Right renal cortex interstitium (tissue), 3 donors: ENCODE measurements at places on chromosomes 4 and X. TPM values are rescaled to one million over a fixed set of nuclear protein-coding genes. Genes with fewer than 3 reads are reported as not detected.

GRCh38 chr4:118783887-118784286 lies 52.0 kb downstream of the SEC24D start:
- no peak for DNase-seq

DNA sequence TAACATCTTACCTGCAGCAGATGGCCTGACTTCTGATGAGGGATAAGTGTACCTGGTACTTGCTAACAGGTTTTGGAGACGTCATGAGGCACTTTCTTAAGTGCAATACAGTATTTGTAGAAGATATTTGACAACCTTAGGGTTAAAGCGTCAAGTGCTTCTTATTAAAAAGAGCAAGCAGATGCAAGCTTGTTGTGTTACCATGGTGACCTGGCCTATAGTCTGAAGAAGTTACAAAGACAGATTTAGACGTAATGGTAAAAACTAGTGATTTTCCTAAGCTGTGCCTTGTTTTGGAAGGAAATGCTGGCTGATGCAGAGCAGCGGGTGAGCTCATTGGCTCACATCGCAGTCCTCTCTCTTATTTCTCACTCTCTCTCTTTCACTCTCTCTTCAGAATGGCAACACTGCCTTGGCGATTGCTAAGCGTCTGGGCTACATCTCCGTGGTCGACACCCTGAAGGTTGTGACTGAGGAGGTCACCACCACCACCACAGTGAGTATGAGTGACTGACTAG lies 243.6 kb downstream of the ANK2 start:
- DNase-seq: peak; percentile 34

The SPINK2 gene
- not detected for polyA plus RNA-seq

DNA sequence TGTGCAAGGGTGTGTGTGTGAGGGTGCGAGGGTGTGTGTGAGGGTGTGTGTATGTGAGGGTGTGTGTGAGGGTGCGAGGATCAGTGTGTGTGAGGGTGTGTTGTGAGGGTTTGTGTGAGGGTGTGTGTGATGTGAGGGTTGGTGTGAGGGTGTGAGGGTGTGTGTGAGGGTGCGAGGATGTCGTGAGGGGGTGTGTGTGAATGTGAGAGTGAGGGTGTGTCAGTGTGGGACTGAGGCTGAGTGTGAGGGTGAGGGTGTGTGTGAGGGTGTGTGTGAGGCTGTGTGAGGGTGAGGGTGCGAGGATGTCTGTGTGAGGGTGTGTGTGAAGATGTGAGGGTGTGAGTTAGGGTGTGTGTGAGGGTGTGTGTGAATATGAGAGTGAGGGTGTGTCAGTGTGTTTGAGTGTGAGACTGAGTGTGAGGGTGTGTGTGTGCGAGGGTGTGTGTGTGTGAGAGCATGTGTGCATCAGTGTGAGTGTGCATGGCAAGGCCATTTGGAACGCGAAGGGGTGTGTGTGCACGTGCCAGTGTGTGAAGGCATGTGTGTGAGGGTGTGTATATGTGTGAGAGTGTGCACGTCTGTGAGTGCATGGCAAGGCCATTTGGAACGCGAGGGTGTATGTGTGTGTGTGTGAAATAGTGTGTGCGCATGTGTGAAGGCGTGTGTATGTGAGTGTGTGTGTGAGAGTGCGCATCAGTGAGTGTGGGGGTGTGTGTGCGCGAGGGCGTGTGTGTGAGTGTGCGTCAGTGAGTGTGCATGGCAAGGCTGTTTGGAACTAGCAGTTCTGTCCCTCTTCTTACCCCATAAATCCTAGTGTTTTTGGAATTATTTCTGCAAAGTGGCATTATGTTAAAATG lies 69.8 kb downstream of the RGS12 start:
- no peak for DNase-seq

GRCh38 chr4:55736605-55737183 lies 82.9 kb upstream of the EXOC1L start:
- DNase-seq: no peak

DNA sequence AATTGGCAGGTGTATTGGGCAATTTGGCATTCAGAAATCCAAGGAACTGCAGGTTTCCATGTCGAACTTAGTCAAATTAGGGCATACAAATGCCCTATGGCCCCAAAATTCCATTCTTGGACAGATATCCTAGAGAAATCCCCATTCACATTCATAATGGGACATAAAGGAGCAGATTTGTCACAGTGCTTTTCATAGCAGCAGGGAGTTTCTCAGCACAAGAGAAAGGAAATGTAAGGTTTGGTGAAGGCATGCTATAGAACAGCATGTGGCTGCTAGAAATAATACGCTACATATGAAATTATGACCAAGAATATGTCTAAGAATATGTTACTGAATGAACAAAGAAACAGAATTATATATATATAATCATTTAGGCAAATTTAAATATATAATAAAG lies 437.5 kb upstream of the BOD1L1 start:
- no peak for DNase-seq

GRCh38 chr4:4392501-4393183 lies 5.7 kb downstream of the NSG1 start:
- DNase-seq: no peak

The CITED1 gene
- 13.8 TPM for polyA plus RNA-seq

DNA sequence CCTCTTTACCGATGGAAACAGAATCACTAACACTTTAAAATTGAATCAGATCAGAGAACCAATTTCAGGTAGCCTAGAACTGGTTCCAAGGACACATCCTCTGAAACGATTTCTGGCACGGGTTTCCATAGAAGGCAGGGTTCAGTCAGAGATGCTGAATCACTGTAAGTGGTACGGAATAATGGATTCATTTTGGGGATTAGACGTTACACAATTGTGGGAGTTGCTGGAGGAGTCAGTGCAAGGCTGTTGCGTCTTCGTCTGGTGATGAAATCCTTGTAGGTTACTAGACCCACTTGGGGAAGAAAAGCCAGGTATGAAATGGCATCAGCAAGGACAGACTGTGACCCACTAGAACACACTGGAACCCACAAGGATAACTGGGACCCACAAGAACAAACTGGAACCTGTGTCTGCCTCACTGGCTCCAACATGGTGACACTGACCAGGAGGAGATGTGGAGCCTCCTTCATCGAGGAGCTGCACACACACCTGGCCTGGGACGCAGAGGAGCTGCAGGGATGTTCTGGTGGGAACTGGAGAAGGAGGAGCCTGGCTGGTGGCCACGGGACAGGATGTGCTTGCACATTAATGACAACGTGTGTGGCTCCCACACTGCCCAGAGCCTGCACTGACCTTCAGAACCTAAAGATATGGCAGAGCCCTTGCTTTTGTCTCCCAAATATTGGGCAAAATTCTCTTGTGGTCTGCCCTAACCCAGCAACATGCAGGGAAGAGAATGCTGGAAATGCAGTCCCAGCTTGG lies 105.1 kb downstream of the TRAPPC11 start:
- no peak for DNase-seq

DNA sequence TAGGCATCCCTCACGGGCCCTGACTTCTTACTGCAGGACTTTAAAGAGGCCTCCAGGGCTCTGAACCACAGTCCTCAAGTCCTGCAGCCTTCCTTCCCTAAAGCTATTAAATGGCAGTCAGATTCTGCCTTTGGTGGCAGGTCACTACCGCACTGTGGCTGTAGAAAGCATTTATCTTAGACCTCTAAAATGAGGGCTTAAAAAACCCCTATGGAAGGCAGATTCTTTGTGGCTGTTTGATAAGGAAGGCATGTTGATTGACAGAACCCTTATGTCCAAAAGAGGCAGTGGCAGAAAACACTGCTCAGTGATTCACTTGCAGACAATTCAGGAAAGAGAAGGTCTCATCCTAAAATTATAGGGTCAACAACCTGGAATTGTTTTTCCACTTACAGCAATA lies 79.2 kb downstream of the FBXL5 start:
- DNase-seq: no peak

The RHOH gene
- polyA plus RNA-seq: 0.87 TPM

- no peak for DNase-seq
Observed at GRCh38 chrX:65502618-65503017, 32.0 kb downstream of the LAS1L start.

GRCh38 chrX:10001496-10001895 lies 34.3 kb downstream of the CLDN34 start:
- no peak for DNase-seq

The COL4A6 gene
- 16.9 TPM for polyA plus RNA-seq

GRCh38 chr4:184052616-184053015 lies 147.5 kb downstream of the STOX2 start:
- no peak for DNase-seq
